Naive B cell (primary cell): ENCODE measurements at places on chromosomes 12 and 14.

GRCh38 chr12:51372021-51372420 lies 19.2 kb downstream of the GALNT6 start:
- DNase-seq: no peak

GRCh38 chr12:93883436-93884154 lies 206.4 kb downstream of the CRADD start:
- DNase-seq: no peak

DNA sequence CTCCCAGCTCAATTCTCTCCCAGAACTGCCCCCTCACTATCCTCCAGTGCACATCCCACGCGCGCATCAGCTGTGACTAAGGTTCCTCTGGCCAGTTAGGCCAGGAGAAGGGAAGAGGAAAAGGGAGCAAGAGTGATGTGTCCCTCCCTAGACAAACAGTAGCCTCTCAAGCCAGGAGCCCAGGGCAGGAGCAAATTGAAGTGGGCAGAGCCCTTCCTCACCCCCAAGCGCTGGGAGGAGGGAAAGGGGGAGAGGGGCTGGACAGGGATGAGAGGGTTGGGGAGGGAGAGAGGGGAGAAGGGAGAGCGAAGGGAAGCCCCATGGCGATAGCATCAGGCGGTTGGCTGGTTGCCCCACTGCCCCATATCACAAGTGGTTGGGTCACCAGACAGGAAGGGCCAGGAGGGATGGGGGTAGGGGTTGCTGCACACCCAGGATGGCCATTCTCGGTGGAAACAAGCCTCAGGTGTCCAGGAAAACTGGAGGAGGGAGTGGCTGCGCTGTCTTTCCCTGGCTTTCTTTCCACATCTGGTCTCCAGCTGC lies 1.1 kb downstream of the CD63 start:
- DNase-seq: no peak

DNA sequence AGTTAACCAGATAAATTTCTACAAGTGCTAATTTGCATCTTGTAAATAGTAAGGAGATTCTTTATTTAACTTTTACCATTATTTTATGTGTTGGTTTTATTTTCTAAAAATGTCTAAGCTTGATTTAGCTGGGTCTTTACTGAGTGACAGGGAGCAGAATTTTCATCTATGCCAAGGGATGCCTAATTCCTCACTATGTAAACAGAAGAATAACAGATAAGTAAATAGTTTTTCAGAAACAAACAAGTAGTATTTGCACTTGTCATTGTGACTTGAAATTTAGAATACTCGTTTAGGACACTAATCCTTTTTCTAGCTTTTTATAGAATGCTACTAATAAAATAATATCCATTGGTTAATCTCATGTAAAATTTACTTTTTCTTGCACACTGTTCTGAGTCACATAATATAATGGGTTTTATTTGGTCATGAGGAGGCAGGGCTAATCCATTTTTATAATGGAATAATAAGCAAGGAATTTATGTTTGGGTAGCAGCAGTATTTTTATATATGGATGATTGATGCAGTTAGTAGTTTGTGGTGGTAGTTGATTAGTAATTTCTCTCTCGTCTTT lies 746.5 kb downstream of the SLC6A15 start:
- no peak for DNase-seq

DNA sequence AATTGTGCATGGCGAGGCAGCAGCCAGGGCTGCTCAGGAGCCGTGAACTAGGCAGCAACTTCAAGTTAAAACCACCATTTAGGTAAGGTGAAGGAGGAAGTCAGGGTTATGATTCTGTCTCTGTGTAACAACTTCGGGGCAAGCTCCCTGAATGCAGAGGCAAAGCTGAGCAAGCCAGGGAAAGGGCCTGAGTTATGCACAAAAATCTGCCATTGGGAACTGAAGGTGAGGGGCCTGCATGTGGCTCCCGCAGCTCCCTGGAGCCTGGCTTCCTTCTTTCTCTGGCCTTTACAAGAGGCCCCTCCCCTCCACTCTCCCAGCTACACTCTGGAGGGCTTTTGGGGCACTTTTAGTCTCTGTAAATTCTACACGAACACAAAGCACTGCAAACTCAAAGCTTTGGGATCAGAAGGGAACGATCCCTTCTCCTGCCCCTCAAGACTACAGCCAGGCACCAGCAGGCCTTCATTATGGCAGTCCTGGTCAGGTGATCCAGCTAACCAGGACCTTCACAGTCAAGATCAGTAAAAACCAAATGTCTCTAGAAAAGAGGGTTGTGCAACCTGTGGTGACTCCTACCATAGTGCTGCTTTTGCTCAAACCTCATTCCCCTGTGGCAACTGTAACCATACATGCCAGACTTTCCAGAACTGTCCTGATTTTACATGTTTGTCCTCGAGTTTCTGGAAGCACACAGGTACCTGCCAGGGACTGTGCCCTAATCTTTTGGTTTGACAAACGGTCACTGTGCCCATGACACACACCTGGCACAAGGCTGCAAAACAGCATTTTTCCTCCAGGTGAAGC lies 67.2 kb upstream of the PTGR2 start:
- DNase-seq: no peak

- DNase-seq: no peak
Observed at GRCh38 chr12:25054783-25055144, 105.9 kb upstream of the BCAT1 start.

- peak; percentile 29 for DNase-seq
Observed at GRCh38 chr14:24367514-24368211, at the start of gene NFATC4. Gene NFATC4 (plus strand): TSS chr14:24368184. CDS start chr14:24368341, 157 bp downstream.

- no peak for DNase-seq
Observed at GRCh38 chr12:6444031-6444430, 724 bp upstream of the CD27 start.

GRCh38 chr14:91806716-91807115 lies 60.6 kb downstream of the TC2N start:
- DNase-seq: no peak

DNA sequence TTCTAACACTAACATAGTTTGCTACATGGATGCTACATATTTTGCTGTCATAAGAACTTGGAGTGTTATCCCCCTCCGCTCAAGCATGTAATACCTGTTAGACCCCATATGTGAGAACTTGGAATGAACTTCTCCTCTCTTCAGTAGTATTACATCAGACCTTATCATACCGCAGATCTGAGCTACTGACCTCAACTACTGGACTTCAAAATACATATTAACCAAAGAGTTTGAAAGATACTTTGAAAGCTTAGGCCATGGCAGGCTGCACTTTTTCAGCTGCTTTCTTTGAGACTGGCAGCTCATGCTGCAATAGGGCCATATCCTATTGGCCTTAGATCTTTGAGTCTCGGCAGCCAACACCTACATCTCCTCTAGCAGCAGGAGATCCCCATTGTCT lies 74.8 kb downstream of the EEA1 start:
- DNase-seq: no peak

DNA sequence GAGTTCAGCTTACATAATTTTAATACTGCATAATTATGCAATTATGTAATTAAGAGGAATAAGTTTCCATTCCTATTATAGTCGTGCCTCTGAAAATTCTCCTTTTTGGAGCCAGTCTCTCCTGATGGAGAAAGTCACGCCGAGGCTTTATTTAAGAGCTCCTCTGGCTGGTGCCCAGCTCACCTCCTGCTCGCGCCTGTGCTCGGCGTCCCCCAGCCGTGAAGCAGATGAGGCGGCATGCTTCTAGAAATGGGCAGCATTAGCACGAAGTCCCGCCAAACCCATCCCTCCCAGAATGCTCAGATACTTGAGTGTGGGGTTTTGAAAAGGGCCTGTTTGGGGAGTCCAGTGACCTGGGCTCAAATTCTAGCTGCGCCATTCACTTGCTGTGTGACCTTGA lies 153.0 kb downstream of the PHETA1 start:
- no peak for DNase-seq

- DNase-seq: no peak
Observed at GRCh38 chr12:2753536-2753935, 41.2 kb upstream of the FKBP4 start.

DNA sequence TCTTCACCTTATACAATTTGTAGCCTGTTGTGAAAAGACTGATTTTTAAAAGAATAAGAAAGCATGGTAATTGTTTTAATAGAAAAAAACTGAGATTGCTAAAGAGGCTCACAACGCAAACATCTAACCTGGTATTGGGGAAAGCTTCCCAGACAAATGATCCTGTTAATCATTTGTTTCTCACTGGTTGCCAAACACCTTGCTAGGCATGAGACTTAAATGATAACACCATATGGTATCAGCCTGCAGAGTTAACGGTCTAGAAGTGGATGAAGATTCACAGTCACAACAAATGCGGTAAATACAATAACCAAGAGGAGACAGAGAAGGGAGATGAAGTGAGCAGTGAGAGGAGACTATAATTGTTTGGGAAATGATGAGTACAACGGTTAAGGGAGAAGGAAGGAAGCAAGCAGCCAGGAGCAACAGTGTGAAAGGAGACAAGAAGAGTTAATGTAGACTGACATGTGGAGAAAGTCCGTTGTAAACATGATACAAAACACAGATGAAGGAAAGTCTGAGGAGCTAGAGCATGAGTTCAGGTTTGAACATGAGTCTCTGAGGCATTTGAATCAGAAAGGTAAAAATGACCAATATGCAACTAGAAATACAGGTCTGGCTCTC lies 19.8 kb downstream of the GXYLT1 start:
- DNase-seq: no peak

DNA sequence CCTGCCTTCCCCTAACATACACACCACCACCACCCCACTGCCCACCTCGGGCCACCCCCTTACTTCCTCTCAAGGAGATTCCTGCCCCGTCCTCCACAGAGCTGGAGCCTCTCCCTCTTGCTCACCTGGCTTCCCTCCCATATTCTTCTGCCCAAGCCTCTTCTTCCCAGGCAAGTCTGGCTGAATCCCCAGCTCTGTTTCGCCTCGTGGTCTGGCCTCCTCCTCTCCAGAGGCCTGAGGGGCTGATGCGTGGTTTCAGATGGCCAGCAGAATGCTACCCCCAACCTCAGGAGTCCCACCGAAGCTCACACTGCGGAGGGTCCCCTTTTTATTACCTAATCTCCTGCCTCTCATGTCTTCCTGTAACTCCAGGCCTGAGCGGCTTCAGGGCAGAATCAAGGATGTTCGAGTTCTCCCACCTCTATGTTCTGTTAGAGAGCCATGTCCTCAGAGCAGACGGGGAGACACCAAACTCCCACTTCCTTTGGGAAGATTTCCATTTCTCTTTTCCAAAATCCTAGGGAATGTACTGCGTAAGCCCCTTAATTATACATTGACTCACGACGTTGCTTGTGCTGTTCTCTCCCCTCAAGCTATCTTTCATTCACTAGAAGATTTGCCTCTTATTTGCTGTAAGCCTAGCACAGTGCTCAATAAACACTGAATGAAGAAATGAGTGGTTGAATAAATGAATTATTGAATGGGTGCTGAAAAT lies 33.9 kb upstream of the LTBP2 start:
- DNase-seq: no peak

GRCh38 chr14:98877065-98877464 lies 394.9 kb downstream of the BCL11B start:
- no peak for DNase-seq

DNA sequence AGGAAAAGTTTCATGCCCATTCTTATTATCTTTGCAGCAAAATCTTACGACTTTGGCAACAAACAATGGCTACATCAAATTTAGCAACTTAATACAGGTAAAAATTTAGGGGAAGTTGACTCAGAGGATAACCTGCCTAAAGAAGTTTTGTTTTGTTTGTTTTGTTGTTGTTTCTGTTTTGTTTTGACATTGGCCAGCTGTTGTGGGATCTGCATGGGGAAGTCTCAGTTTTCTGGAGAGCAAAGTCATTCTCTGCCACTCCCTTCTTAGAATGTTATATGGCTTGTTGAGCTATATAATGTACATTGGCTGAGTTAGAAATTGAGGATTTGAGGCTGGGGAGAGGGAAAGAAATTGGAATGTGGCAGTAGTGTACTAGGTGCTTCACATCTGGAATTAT lies 109.5 kb downstream of the NT5DC3 start:
- DNase-seq: no peak

- no peak for DNase-seq
Observed at GRCh38 chr12:31736472-31736871, 7.7 kb upstream of the AMN1 start.

DNA sequence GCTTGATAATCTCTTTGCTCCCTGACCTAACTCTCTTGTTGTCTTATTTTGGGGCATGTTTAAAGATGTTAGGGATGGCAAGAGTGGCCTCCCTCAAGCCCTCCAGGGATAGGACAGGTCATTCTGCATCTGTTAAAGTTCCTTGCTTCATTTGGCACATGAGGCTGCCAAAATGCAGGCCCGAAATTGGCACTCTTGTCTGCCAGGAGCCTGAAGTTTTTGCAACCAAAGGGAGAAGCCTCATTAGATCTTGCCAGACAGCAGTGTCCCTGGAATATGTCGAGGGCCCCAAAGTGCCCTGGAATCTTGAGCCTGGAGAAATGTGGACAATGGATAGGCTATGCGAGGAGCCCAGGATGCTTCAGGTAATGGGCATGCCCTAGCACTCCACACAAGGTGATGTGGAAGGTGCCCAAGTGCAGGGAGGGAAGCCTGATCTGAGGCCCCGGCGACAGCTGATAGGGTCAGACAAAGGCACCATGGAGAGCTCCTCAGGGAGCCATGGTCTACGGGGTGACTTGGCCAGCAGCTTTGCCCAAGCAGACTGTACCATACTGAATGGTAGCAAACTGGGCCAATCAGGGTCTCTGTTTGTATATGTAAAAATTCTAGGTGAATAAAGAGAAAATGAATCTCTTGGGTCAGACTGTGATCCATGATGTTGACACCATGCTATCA lies 173.0 kb upstream of the WSCD2 start:
- no peak for DNase-seq

GRCh38 chr14:23217032-23218020 lies 20.4 kb upstream of the RNF212B start:
- DNase-seq: no peak

GRCh38 chr14:81276073-81277069 lies 55.6 kb upstream of the GTF2A1 start:
- DNase-seq: no peak

GRCh38 chr14:59037620-59038019 lies 150.8 kb upstream of the DAAM1 start:
- DNase-seq: no peak

DNA sequence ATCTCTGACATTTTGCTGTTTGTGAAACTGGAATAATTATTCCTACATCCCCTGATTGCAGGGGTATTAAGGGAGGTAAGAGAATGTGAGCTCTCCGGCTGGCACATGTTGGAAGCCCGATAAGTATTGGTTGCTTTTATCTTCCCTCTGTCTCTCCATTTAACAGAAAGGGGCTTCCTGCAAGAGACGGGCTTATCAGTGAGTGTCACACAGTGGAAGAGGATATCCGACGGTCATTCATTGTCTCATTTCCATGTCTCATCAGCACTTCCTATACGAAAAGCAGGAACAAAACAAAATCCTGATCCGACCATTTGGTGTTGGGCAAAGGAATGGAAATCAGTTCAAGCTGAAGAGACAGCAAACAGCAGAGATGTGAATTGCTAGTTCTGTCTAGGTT lies 10.7 kb downstream of the DYRK4 start:
- DNase-seq: no peak

DNA sequence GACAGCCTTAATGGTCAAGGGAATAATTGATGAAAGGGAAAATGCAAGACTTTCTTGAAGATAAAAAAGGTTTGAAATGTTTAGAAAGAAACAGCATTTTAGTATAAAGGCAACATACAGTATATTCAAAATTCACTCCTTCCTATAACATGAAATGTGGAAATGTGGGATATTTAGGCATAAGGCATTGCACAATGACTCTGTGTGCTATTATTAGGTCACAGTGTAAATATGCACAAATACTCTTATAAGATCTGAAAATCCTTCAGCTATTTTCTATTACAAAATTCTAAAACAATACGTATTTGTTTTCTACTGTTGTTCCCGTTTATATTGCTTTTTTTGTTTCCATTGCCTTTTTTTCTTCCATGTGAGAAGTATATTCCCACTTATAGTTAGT lies 127.7 kb downstream of the SLC16A7 start:
- no peak for DNase-seq

GRCh38 chr12:119869720-119870119 lies 7.4 kb downstream of the CIT start:
- DNase-seq: no peak
